ENCODE measurements at places on chromosomes 2 and 18.

- no peak for DNase-seq
Measured at GRCh38 chr2:152415796-152416195, 80.8 kb downstream of the FMNL2 start.

DNA sequence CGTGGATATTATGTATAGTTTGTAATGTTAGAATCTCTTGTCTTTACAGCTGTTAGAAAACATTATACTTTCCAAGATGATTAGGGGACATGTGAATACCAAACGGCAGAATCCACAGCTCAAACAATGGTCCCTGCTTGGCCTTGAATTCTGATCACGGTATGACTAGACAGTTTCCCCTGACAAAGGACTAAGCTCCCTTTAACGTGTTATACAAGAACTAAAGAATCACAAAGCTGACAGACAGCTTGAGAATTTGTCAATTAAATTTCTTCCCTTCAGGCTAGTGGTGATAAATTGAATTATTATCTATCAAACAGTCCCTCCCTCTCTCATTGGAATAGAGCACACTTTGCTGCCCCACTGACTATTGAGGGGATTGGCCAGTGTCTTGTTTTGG lies 359.2 kb upstream of the ID2 start:
- no peak for DNase-seq

DNA sequence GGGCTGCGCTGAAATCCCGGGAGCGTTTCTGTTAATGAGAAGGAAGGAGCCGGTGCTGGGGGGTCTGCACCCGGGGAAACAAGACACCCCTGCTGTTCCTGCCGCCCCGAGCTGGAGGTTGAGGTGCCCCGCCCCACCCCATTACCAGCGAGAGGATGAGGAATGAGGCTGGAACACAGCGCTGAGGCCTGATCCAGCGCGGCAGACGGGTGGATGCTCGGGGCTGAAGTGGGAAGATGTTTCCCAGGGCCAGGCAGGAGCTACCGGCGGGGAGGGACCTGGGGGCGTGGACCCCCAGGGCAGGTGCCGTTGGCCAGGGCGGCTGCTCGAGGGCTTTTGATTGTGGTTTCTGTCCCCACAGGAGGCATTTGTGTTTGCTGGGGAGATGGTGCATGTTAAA lies 134.3 kb upstream of the CTDP1 start:
- no peak for DNase-seq

- no peak for DNase-seq
Measured at GRCh38 chr2:145775591-145775990, 1255.7 kb upstream of the ZEB2 start.

GRCh38 chr2:174673876-174674275 lies 76.3 kb upstream of the WIPF1 start:
- DNase-seq = no peak

- DNase-seq = no peak
Measured at GRCh38 chr2:215685238-215685990, 249.5 kb upstream of the FN1 start.

DNA sequence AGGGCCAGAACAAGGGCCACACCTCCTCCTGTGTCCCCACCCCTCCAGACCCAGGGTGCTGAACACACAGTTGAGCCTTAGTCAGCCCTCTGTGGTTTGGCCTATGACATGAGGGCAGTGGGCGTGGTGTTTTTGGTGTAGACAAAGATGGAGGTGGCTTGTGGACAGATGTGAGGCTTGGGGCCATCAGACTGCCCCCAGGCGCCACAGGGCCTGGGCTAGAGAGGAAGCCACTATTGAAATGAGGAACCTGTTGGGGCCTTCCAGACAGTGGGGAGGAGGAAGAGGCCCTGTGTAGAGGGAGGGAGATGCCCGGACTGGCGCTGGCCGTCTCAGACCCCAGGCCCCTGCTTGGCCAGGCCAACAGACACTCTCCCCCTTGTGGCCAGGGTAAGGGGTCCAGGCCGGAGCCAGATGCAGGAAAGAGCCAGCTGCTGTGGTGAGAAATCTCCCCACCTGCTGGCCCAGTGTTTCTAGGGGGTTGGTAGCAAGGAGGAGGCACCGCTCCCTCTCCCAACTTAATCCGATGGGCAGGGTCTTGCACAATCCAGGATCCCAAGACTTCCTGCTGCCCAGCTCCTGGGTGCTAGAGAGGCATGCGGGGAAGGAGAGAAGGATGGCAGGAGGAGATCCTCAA lies 53.8 kb downstream of the SMAD7 start:
- DNase-seq = no peak

GRCh38 chr2:238313289-238313990 lies 6.9 kb upstream of the TRAF3IP1 start:
- no peak for DNase-seq

GRCh38 chr2:28695245-28695647 lies 56.4 kb upstream of the PPP1CB start:
- DNase-seq = no peak

GRCh38 chr2:122105171-122105876 lies 349.9 kb downstream of the TSN start:
- DNase-seq = no peak

DNA sequence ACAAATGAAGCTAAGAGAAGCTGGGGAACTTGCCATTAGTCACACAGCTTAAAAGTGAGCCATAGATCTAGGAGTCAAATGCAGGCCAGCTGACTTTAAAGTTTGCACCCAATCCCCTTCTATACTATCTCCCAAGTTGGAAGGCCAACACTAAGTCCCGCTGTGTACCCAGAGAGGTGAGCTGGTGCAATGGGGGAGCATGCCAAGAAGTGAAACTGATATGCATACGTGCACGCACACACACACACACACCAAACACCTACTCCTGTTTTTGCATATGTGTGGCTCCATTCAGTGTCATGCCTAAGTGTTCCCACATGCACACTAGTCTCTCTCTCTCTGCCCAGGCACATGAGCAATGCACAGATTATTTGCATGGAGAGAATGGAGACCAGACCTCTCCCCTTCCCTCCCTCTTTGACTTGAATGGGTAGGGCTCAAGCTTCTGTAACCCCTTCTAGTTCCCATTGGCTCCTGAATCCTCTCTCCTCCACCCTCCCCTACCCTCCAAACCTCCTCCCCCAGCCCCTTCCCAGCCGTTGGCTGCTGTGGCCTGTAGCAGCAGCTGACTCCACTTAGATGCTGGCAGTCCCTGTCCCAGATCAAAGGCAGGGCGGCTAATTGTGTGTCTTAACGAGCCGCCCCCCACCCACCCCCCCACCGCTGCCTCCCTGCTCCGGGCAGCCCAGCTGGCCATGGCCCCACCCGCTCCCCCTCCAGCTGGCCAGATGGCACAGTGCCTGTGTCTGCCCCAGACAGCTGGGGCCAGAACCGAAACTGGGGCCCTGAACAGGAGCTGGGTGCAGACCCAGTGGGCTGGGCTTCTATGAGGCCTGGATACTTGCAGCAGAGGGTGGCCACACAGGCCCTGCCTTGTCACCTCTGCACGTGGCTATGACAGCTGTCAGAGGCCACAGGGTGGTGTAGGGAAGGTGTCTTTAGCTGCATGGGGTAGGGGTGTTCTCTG lies 5.6 kb downstream of the WNT10A start:
- DNase-seq = no peak

- no peak for DNase-seq
Measured at GRCh38 chr18:3983351-3983969, 471.6 kb downstream of the DLGAP1 start.

GRCh38 chr2:141770530-141770929 lies 360.3 kb downstream of the LRP1B start:
- DNase-seq = no peak

GRCh38 chr2:216636551-216637450 lies 3.6 kb downstream of the IGFBP2 start:
- DNase-seq = no peak

DNA sequence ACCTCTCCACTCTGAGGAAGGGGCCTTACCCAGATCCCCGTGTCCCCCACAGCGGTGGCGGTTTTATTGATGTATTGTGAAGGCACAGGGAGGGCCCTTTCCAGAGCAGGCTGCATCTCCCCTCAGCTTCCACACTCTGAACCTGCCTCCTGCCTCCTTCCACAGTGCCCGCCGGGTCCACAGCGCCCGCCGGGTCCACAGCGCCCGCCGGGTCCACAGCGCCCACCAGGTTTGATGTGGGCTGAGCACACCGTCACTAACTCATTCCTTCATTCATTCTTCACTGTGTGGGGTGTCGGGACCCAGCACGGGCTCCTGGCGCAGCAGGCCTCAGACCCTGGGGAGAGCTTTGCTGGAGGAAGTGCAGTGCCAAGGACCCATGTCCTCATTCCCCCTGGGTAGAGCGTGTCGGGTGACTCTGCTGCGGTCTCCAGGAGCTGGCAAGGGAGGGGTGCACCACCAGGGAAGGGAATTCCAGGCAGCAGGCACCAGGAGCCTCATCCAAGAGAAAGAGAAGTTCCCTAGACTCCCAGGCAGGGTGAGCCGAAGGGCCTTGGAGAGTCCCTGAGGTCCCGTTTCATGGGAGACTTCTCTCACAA lies 57.1 kb downstream of the HPCAL1 start:
- DNase-seq = no peak

GRCh38 chr2:15119722-15120175 lies 441.4 kb downstream of the NBAS start:
- no peak for DNase-seq

DNA sequence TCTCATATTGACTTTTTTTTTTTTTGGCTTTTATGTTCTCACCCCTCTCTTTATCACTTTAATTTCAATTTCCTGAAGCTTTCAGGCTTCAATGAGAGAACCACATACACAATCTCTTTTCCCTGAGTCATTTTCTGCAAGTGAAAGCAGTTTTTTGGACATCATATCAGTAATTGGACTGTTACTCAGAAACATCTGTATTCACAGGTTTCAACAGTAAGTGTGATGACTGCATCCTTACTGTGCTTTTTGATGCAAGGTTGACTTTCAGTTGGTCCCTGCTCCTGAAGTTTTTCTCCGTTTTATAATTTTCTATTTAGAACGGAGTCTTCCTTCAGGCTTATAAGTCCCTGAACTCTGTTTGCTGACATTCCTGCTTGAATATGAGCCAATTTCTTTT lies 70.5 kb upstream of the CCBE1 start:
- DNase-seq = no peak

DNA sequence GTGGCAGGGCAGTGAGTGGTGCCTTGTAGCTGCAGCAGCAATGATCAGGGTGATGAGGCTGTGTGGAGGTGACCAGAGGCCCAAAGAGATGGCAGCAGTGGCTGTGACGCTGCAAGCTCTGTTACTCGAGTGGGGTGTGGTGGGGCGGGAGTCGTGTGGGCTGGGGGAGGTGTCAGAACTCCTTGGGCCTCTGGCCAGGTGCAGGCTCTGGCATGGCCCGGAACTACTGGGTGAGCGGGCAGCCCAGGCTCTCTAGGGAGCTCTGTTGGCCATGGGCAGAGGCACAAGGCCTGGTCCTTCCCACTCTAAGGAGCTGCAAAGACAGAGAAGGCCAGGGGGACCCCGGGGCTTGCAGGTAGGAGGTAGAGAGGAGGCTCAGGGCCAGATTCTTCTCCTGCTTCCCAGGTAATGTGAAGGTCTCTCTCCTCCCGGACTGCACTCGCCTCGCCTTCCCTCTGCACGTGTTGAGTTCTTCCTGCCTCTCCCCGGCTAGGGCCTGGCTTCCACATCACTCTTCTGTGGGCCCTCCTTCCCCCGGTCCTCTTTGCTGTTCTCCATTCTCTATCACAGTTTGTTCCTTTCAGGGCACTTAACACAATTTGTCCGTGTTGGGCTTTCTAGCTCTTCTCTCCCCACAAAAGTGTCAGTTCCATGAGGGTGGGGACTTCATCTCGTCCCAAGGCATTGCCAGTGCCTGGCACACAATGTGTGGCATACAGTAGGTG lies 114.8 kb downstream of the MCFD2 start:
- DNase-seq = no peak

- DNase-seq = no peak
Measured at GRCh38 chr2:61478086-61478485, 7.2 kb upstream of the USP34 start.

DNA sequence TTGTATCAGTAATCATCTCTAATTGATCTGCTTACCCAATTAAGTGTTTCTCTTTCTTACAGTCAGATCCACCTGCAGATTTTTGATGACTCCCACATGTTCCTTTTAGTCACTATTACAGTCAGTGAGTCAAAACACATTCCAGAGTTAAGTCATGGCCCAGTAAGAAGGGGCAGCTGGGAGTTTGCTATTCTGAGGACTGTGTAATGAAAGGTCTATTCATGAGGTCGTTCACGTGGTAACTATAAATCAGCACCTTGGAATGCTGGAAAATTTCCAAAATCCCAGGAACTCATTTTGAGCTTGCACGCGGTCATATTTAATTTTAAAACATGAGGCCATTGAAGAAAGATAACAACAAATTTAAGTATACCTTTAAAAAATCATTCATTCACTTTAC lies 252.5 kb downstream of the XIRP2 start:
- no peak for DNase-seq

GRCh38 chr18:48361801-48362200 lies 47.4 kb downstream of the ZBTB7C start:
- DNase-seq = no peak

DNA sequence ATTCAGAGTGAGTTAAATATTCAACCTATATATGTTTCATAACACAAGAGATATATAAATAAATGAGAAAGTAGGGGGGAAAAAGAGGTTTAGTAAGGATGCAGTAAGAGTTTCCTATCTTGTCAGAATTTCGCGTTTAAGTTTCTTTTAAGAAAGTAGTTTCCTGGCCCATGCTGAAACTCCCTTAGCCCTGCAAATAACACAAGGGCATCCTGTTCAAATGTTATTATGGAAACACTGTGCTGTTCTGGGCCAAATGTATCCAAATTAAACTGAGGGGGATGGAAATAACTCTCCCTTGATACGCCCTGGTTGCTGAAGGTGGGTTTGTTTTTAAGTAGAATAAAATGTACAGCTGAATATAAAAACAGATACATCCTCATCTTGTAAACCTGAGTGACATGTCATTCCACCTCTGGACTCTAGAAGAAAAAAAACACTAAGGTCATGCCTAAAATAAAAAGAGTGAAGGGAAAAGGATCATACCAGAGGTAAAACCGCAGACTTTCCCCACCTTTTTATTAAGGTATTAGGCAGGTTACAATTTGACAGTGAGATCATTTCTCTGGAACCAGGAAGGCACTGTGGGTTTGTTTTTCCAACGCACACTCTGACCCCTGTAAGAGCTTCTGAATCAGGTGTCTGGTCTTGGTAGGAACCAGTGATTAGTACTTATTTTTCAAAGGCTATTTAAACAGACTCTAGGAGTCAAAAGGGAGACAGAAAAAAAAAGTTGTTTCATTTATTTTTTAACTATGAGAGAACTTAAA lies 16.7 kb downstream of the BCL2 start:
- DNase-seq = no peak

DNA sequence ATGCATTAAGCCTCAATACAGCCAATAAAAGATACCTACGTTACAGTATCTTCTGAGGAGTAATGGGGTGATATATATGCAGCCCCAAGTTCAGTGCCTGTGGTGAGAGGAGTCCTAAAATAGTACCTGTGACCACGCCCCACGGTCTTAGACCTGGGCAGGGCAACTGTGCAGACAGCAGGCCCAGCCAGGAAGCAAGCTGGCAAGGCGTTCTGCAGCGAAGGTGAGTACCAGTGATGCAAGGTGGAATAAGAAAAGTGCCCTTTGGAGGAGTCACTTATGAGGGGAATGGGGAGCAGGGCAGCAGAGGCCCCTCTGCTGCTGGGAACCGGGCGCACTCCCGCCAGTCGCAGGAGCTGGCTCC lies 12.7 kb upstream of the MAP3K2 start:
- no peak for DNase-seq
